ENCODE measurements at places on chromosomes 3 and 15. TPM values are rescaled to one million over a fixed set of nuclear protein-coding genes. Genes with fewer than 3 reads are reported as not detected.

The SHC4 gene
- total RNA-seq = not detected

The PLA2G4E gene
- total RNA-seq = 0.32 TPM

The DUOX2 gene
- total RNA-seq = 23.8 TPM

The LTK gene
- 9.1 TPM for total RNA-seq

The TMOD2 gene
- 4.5 TPM for total RNA-seq

The LRRIQ4 gene
- not detected for total RNA-seq

The GOLGA8O gene
- 1.5 TPM for total RNA-seq

Measured in transverse colon (tissue), 4 donors.